ENCODE measurements at places on chromosomes 12 and 14. TPM values are rescaled to one million over a fixed set of nuclear protein-coding genes. Genes with fewer than 3 reads are reported as not detected.

The NANOG gene
- 0.27 TPM for total RNA-seq

The DNAJC22 gene
- total RNA-seq, result 1.4 TPM

The SETD1B gene
- total RNA-seq, result 3.8 TPM

The PTPN6 gene
- 2.9 TPM for total RNA-seq

The CLEC1B gene
- total RNA-seq, result not detected

The PMEL gene
- 0.54 TPM for total RNA-seq

The C12orf54 gene
- total RNA-seq, result not detected

The ARHGDIB gene
- total RNA-seq, result 7.2 TPM

The GPRC5D gene
- total RNA-seq, result not detected

The LRIG3 gene
- total RNA-seq, result 48.6 TPM

The RAPGEF3 gene
- total RNA-seq, result 11.9 TPM

The LUM gene
- total RNA-seq, result 57.6 TPM

The LMNTD1 gene
- total RNA-seq, result 1.1 TPM

The POTEM gene
- total RNA-seq, result not detected

The B3GNT4 gene
- total RNA-seq, result 8.3 TPM
